ENCODE measurements at places on chromosomes 5 and 9.

- peaks cover 33% of the 10 kb centered on the region for H3K4me1 ChIP-seq
- DNase-seq: no peak
- no peak overlapping the region for H3K4me3 ChIP-seq
Observed at GRCh38 chr9:8685825-8686224, 886.2 kb upstream of the DMAC1 start.

GRCh38 chr5:176954050-176954449 lies 52.5 kb downstream of the UIMC1 start:
- H3K27ac ChIP-seq: no peak overlapping the region
- H3K27me3 ChIP-seq: no peaks in the 10 kb centered on the region
- no peak overlapping the region for H3K4me3 ChIP-seq
- no peak for DNase-seq
- H3K4me1 ChIP-seq: peaks cover 2% of the 10 kb centered on the region

DNA sequence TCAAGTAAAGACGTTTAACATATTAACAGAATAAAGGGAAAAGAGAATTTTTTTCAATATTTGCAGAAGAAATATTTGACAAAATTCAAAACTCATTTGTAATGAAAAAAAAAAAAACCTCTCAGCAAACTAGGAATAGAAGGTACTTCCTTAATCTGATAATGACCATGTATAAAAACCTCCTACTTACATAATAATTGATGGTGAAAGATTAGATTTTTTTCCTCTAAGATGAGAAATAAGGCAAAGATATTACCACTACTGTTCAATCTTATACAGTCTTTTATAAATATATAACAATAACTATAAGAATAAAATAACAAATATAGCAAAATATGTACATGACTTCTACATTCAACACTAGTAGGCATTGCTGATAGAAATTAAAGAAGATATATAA lies 424.6 kb upstream of the KLF4 start:
- peaks cover 25% of the 10 kb centered on the region for H3K36me3 ChIP-seq
- H3K27ac ChIP-seq: no peak overlapping the region
- no peak for DNase-seq
- no peaks in the 10 kb centered on the region for H3K4me1 ChIP-seq
- no peaks in the 10 kb centered on the region for H3K27me3 ChIP-seq

- no peak overlapping the region for H3K27ac ChIP-seq
- H3K4me3 ChIP-seq: no peak overlapping the region
- H3K27me3 ChIP-seq: no peaks in the 10 kb centered on the region
- no peaks in the 10 kb centered on the region for H3K36me3 ChIP-seq
- no peaks in the 10 kb centered on the region for H3K4me1 ChIP-seq
Observed at GRCh38 chr9:7653262-7653661, 146.3 kb downstream of the DMAC1 start.

DNA sequence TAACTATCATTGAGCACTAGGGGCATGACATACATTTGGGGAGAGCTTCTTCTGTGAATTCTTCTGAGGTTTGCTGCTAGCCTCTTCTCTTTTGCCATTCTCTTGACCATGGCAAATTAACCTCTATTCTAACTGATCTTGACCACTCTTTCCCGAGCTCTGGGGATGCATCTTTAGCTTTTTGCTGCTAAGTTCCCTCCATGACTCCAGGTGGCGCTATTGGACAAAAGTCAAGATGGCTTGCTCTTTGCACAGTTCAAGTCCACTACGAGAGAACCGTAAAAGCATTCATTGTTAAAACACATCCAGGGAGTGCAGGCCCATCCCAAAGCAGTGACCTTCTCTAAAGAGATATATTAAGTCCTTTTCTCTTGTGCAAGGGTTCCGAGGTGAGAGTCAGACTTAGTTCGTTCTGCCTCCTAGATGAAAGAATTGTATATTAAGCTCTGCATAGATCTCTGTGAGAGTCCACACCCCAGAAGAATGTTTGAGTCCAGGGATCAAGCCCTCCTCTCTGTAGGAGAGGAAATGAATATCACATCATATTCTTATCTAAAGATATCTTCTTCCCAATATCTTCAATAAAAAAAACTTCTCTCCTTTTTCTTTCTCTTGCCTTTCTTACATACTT lies 1152.9 kb upstream of the CDH6 start:
- H3K27me3 ChIP-seq: no peaks in the 10 kb centered on the region
- H3K4me3 ChIP-seq: no peak overlapping the region
- H3K4me1 ChIP-seq: peaks cover 5% of the 10 kb centered on the region
- no peak overlapping the region for H3K27ac ChIP-seq

- H3K27ac ChIP-seq: no peak overlapping the region
- DNase-seq: no peak
- no peak overlapping the region for H3K4me3 ChIP-seq
- H3K36me3 ChIP-seq: peaks cover 14% of the 10 kb centered on the region
- H3K4me1 ChIP-seq: peaks cover 9% of the 10 kb centered on the region
Observed at GRCh38 chr5:81698813-81699212, 52.1 kb downstream of the SSBP2 start.

- DNase-seq: no peak
- no peaks in the 10 kb centered on the region for H3K4me1 ChIP-seq
- no peak overlapping the region for H3K27ac ChIP-seq
- H3K36me3 ChIP-seq: peaks cover 4% of the 10 kb centered on the region
- no peak overlapping the region for H3K4me3 ChIP-seq
Observed at GRCh38 chr9:137396634-137397367, 26.2 kb downstream of the EXD3 start.

GRCh38 chr9:33465596-33466564 lies 7.8 kb downstream of the NOL6 start:
- no peak overlapping the region for H3K4me3 ChIP-seq
- peaks cover 66% of the 10 kb centered on the region for H3K36me3 ChIP-seq
- DNase-seq: no peak
- H3K4me1 ChIP-seq: no peaks in the 10 kb centered on the region
- no peak overlapping the region for H3K27ac ChIP-seq

DNA sequence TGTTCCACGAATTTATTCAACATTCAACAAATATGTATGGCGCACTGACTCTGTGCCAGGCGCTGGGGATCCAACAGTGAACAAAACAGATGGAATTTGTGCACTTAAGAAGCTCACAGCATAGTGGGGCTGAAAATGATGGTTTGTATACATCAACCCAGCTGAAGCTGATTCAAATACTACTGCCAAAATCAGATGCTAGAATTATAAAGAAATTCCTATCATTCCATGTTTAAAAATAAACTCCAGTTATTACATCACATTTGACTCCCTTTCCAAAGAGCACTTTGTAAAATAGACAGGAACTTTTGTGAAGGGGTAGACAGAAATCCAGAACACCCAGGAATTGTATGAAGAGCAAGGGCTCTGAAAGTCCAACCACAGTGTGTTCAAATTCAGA lies 54.1 kb downstream of the ZNF608 start:
- H3K27me3 ChIP-seq: no peaks in the 10 kb centered on the region
- H3K4me3 ChIP-seq: no peak overlapping the region
- DNase-seq: no peak

DNA sequence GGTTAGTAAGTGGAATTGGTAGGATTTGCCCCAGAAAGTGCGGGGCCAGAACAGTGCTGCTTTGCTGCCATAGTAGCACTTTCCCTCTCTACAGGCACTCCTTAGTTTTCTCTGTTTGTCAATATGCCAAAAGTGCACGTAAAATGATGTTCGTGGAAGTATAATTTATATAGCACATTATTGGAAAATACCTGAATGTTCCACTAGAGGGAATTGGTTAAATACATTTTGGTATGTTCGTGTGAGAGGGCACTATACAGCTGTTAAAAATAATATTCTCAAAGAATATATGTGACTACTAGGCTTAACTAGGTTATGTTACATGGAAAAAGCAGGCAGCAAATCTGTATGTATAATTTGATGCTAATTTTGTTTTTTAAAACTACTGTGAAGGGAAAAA lies 184.0 kb upstream of the GDNF start:
- H3K27me3 ChIP-seq: no peaks in the 10 kb centered on the region
- H3K36me3 ChIP-seq: no peaks in the 10 kb centered on the region
- H3K27ac ChIP-seq: no peak overlapping the region
- no peak overlapping the region for H3K4me3 ChIP-seq
- no peak for DNase-seq
- peaks cover 7% of the 10 kb centered on the region for H3K4me1 ChIP-seq

GRCh38 chr5:116953251-116953930 lies 378.8 kb upstream of the SEMA6A start:
- no peak overlapping the region for H3K4me3 ChIP-seq
- peaks cover 43% of the 10 kb centered on the region for H3K4me1 ChIP-seq
- no peaks in the 10 kb centered on the region for H3K36me3 ChIP-seq
- H3K27me3 ChIP-seq: no peaks in the 10 kb centered on the region

- H3K27ac ChIP-seq: peak overlapping the region; percentile 58
- H3K27me3 ChIP-seq: no peaks in the 10 kb centered on the region
- H3K4me3 ChIP-seq: no peak overlapping the region
Observed at GRCh38 chr9:91303741-91304415, 57.8 kb downstream of the AUH start.

GRCh38 chr9:34612788-34613390 lies 992 bp upstream of the RPP25L start:
- peak; percentile 85 for DNase-seq
- H3K36me3 ChIP-seq: no peaks in the 10 kb centered on the region
- peak overlapping the region; percentile 82 for H3K4me3 ChIP-seq
- peaks cover 20% of the 10 kb centered on the region for H3K4me1 ChIP-seq

DNA sequence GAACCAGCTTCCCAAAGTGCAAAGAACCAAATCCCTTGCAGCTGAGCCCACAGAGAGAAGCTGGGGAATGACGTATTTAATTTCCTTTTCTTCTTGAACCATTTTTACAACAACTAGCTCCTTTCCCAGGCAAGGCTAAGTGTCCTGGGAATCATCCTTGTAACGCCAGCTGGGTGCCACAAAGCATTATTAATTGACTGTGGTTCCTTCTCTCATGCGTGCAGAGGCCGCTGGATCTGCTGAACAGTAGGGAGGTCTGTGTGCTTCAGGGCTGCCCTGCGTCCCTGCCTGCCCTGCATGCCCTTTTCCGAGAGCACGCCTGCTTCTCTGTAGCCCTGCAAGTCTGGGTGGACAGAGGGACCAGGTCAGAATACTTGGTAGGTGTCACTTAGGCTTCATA lies 124.1 kb upstream of the OTULINL start:
- peaks cover 14% of the 10 kb centered on the region for H3K4me1 ChIP-seq
- no peak overlapping the region for H3K4me3 ChIP-seq
- H3K27ac ChIP-seq: peak overlapping the region; percentile 85
- peaks cover 4% of the 10 kb centered on the region for H3K27me3 ChIP-seq

GRCh38 chr9:94085062-94085639 lies 887 bp downstream of the PTPDC1 start:
- H3K4me1 ChIP-seq: peaks cover 32% of the 10 kb centered on the region
- H3K36me3 ChIP-seq: peaks cover 7% of the 10 kb centered on the region
- H3K27me3 ChIP-seq: no peaks in the 10 kb centered on the region

DNA sequence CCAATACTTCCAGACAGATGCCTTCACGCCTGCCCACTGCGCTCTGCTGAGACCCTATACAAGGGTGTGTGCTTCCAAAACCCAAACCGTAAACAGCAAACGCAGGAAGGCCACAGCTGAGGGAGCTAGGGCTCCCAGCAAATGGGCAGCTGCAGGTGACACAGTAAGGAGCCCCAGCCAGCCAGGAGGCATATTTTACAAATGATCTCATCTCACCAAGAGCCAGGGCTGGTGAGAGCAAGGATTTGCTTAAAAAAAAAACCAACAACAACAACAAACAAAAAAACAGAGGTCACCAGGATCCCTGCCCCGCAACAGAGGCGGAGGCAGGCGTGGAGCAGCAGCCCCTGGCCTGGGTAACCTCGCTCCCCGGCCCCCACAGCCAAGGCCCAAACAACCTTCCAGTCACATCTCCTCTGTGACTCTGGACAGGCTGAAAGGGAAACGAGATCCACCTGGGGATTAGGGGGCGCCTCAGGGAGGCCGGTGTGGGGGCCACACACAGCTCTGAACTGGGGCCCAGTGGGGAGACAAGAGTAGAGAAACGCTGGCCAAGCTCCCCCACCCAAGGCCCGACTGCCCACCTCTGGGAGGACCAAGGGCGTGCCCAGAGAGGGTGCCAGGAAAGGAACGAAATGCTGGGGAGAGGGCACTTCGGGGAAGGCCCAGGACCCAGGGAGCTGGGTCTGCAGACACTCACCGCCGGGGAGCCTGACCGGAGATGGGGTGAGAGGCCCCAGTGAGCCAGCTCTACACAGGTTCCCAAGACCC lies 3.3 kb downstream of the NACC2 start:
- peaks cover 28% of the 10 kb centered on the region for H3K27me3 ChIP-seq
- peaks cover 26% of the 10 kb centered on the region for H3K4me1 ChIP-seq
- no peaks in the 10 kb centered on the region for H3K36me3 ChIP-seq
- no peak overlapping the region for H3K4me3 ChIP-seq

GRCh38 chr9:129473523-129474244 lies 147.2 kb downstream of the C9orf50 start:
- H3K27ac ChIP-seq: no peak overlapping the region
- no peak for DNase-seq
- no peak overlapping the region for H3K4me3 ChIP-seq
- peaks cover 37% of the 10 kb centered on the region for H3K4me1 ChIP-seq
- H3K36me3 ChIP-seq: peaks cover 4% of the 10 kb centered on the region
- peaks cover 30% of the 10 kb centered on the region for H3K27me3 ChIP-seq

Data from WTC11 (cell line).